ENCODE measurements at places on chromosomes 13 and 19.

- DNase-seq, result no peak
Measured at GRCh38 chr19:42204664-42205063, 12.8 kb downstream of the DEDD2 start.

DNA sequence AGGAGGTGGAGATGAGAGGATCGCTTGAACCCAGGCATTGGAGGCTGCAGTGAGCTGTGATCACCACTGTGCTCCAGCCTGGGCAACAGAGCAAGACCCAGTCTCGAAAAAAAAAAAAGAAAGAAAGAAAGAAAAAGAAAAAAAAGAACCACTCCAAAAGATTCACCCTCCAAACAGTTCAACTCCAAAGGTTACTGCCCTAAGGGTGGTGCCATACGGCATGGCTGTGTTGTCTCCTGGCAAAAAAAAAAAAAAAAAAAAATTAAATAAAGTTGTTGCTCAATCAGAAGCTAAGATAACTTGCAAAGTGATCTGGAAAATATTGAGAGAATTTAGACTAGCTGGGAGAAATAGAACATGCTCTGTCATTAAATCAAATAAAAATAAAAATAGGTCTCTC is 79.5 kb downstream of the KCTD15 start:
- no peak for DNase-seq

GRCh38 chr13:77465603-77466195 is 69.8 kb upstream of the SCEL start:
- no peak for DNase-seq

DNA sequence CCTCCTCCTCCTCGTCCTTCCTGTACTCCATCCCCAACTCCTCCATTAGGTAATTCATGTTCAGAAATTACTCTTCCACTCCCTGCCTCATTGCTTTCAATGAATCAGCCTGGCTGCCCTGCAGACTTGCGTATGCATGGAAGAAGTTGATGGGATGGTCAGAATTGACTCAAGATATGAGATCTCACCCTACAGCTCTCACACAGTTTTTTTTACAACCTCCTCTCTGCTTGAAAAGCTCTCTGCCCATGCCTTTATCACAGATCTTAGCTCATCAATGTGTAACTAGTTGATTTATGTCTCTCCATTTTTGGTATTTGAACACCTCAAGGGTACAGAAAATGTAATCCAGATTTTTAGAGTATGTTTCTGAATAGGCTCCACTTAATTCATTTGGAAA is 506.9 kb downstream of the TBC1D4 start:
- DNase-seq, result no peak

- no peak for DNase-seq
Measured at GRCh38 chr13:100525453-100526317, 62.9 kb downstream of the GGACT start.

DNA sequence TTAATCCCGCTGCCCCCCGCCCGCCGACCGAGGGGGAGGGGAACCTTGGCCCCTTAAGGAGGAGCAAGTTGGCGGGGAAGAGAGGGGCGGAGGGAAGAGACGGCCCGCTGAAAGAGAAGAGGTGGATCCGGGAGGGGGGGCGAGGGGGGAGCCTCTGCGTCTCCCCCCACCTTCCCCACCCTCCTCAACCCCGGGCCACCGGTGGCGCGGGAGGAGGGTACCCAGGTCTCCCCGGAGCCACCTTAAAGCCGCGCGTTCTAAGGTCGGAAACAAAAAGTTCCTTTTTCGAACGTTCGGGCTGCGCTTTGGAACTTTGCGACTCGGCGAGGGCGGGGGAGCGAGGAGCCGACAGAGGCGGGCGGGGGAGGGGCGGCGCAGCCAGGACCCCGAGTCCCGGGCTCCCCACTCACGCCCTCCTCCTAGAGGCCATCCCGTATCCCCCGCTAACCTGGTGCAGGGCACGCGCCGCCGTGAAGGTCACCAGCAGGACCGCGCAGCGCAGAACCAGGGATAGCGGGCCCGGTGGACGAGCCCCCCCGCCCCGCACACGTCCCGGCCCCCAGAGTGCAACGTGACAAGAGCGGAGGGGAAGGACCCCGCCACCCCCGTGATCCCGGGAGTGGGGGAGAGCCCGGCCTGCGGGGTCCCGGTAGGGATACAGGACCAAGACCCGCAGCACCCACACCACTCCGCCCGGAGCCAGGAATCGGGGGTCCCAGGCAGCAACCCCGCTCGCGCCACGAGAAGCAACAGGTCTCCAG is 659 bp downstream of the ERF start:
- DNase-seq, result peak; percentile 68

GRCh38 chr13:49935171-49936074 is 717 bp downstream of the SPRYD7 start:
- peak; percentile 41 for DNase-seq

DNA sequence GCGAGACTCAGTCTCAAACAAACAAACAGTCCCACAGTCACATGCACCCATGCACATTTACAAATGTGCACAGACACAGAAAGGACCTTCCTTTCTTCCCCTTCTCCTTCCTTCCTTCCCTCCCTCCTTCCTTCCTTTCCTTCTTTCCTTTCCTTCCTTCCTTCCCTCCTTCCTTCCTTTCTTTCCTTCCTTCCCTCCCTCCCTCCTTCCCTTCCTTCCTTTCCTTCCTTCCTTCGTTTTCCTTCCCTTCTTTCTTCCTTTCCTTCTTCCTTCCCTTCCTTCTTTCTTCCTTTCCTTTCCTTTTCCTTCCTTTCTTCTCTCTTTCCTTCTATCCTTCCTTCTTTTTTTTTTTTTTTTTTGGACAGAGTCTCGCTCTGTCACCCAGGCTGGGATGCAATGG is 16.2 kb upstream of the EBI3 start:
- no peak for DNase-seq

GRCh38 chr19:13012690-13013608 is 17.7 kb downstream of the NFIX start:
- DNase-seq, result peak; percentile 76

- peak; percentile 100 for DNase-seq
Measured at GRCh38 chr19:1568320-1569019, at the start of gene MEX3D. MEX3D (minus strand) TSS chr19:1568325; CDS start chr19:1568058, 267 bp downstream.

DNA sequence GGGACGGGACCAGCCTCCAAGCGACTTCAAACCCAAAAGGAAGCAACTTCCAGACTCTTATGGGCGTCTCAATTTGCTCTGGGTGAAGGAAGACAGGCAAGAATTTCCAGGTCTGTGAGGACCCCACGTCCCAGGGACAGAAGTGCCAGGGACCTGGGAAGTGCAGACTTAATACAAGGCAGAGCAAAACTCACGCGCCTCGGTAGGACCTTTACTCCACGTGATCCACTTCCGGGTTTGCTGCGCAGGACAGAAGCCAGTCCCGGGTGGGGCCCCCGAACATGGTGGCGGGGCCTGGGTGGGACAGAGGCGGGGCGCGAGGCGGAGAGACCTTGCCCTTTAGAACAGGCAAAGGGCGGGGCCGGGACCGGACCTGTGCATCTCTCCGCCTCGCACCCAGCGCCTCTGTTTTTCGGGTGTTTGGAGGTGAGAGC is 9.3 kb downstream of the ZNF611 start:
- DNase-seq, result no peak

- no peak for DNase-seq
Measured at GRCh38 chr19:3443840-3444694, 36.3 kb downstream of the SMIM24 start.

DNA sequence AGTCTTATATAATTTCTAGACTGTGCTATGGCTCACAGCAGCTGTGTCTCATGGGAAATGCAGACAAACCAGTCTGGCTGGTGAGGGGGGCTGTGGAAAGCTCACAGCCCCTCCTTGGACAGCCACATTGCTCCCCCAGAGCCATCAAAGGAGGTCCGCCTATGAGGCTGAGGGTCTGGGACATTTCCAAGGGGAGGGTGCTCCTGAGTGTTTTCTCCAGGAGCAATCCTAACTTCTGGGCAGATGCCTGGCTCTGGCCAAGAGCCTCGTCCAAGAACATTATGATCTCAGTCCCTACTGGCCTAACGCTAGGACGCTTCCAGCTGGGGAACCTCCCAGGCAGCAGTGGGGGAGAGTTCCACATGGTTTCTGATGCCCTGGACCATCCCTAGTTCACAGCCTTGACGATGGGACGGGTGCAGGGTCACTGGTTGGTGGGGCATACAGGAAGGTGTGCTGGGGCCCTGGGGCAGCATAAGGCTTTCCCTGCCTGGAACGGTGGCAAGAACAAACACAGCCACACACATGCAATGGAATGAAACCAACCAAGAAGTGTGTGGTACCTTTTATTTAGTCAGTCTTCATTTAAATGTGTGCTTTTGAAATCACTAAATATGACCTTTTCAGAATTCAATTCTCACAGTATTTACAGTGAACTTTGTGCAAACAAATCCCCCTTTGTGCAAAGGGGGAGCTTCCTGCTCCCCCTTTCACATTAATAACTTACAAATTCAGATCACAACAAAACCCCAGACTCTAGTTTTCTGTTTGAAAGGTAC is 60.6 kb downstream of the CDADC1 start:
- DNase-seq, result no peak

DNA sequence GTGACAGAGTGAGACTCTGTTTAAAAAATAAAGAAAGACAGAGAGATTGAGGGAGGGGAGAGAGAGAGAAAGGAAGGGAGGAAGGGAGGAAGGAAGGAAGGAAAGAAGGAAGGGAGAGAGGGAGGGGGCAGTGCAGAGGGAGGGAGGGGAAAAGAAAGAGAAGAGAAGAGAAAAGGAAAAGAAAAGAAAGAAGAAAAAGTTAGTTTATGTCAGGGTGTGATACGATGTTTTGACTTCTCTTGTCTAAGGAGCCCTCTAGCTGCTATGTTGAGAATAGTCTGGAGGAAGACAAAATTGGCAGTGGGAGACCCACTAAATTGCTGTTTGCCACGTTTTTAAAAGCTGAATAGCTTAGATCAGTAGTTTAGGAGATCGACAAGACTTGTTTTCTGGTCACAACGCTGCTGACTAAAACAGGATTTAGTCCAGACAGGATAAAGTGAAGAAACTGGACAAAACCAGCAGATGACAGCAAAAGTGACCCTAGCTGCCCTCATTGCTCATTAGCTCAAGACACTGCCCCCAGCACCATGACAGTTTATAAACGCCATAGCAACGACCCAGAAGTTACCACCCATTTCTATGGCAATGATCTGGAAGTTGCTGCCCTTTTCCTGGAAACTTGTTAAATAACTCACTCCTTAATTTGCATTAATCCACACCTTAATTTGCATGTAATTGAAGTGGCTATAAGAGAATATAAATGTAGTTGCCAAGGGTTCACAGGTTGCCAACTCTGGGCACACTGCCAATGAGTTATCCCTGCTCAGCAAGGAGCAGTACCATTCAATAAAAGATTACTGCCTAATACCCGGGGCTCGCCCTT is 11.1 kb downstream of the TEX101 start:
- DNase-seq, result no peak
